ENCODE measurements at places on chromosomes 4 and X. TPM values are rescaled to one million over a fixed set of nuclear protein-coding genes. Genes with fewer than 3 reads are reported as not detected.

- DNase-seq: no peak
These were observed 31.6 kb upstream of the CDKN2AIP start for GRCh38 chr4:183412821-183413220.

- no peak for DNase-seq
These were observed 386.3 kb downstream of the DMD start for GRCh38 chrX:32825009-32825408.

GRCh38 chr4:176011529-176011928 lies 54.1 kb upstream of the WDR17 start:
- no peak for DNase-seq

DNA sequence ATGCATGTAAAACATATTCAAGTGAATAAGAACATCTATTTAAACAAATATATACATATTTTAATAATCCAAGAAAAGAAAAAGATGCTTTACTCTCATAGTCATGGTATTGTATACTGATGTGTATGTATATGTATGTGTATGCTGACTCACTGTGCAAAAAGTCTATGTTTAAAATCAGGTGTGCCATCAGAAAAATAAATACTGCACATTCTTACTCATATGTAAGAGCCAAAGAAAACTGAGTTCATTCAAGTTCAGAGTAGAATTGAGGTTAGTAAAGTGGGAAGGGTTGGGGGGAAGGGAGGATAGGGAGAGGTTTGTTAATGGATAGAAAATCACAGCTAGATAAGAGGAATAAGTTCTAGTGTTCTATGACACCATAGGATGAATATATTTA lies 403.9 kb upstream of the SMIM31 start:
- no peak for DNase-seq

Gene UPF3B
- 15.3 TPM for total RNA-seq
